ENCODE measurements at places on chromosomes 12 and 14.

DNA sequence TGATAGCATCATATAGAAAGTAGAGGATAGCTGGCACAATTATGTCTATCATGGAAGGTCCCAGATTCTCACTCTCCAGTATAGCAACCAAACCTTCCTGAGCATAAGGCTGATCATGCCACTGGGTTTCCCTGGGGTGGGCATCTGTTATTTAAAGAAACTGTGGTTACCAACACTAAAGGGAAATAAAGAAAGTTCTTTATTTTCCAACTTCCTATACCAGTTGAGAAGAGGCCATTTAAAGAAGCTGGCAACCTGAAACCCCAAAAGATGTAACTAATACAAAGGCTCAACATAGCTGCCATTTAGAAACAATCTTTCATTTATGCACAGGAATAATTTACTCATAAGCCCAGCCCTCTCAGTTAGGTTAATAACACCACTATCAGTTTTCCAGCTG lies 3.1 kb downstream of the BCAT1 start:
- no peak for DNase-seq

DNA sequence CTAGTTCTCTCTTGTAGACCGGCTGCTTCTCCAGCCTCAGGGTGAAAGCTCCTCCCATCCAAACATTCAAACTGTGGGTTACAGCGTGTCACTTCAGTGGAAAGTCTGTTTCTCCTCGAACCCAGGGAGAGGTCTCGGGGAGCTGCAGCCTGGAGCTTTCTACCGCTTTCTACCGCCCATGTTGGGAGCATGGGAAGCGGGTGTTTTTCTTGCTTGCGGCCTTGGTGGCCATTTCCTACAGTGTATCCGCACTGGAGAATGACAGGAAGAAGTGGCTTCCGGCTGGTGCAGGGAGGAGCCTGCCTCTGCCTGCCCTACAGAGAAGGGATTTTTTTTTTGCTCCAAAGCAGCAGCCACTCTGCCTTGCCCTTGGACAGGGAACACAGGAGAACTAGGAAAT lies 21.2 kb downstream of the ZFP36L1 start:
- DNase-seq: no peak

- peak; percentile 51 for DNase-seq
Measured at GRCh38 chr14:104689109-104689880, at the start of gene INF2. TSS of gene INF2 (plus strand) at chr14:104689618. CDS start at chr14:104701366, 11,748 bp downstream.

- peak; percentile 81 for DNase-seq
Measured at GRCh38 chr14:22556990-22557623, 31.9 kb downstream of the DAD1 start.

- no peak for DNase-seq
Measured at GRCh38 chr12:92784356-92784755, 81.6 kb downstream of the PLEKHG7 start.

DNA sequence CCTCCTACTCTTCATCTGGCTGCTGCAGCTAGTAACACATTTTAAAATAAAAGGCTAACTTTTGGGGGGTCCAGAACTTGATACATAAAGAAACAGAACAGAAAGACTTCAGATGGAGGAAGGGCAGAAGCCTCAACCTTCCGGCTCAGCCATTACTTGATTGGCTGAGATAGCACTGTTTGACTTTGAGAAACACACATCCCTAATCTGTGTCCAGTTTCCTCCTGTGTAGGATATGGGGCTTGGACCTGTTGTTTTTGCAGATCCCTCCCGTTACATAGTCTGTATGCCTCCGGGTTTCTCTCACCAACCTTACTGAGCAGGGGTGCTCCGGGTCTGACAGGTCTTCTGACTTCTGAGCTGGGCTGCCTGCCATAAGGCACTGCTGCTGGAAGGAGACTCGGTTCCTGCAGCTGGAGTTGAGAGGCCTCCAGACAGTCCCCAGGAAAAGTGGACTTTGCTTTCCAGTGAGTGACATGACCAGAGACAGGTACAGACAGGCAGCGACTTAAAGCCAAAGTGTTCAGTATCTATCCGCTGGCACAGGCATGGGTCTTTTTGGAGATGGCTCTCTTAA lies 8.3 kb upstream of the ZNF641 start:
- no peak for DNase-seq

DNA sequence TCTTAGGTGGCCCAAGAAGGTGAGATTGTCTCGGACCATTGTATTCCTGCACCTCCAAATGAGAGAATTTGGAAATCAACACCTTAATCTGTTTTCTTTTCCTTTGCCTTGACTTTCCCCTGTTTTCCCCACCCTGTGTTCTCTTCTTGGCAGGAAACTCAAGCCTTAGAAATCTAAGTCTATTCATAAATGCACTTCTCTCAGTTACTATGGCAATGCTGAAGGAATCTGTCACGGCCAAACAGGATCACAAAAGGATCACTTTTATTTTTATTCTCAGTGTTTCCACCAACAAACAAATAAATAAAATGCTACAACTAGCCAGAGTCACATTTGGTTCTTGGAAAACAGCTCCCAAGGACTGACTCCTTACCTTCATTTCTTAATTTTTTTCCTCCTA lies 270.5 kb downstream of the BCAT1 start:
- no peak for DNase-seq

GRCh38 chr12:69685810-69686209 lies 13.3 kb downstream of the BEST3 start:
- no peak for DNase-seq

GRCh38 chr12:96220902-96221301 lies 26.7 kb downstream of the ELK3 start:
- DNase-seq: no peak

DNA sequence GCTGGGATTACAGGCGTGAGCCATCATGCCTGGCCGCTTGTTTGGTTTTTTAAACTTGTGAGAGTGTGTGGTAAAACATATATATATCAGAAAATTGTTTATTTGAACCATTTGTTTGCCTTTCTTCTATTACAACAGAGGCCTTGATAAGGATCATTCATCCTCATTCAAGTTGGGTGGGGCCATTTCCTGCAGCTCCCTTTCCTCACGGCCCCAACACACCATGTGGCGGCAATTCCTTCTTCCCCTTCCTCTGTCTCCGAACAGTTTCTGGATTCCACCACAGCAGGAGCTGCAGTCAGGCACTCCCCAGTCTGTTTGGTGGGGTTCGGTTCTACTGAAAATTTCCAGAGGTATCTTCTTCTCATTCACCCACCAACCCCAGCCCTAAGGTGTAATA lies 42.0 kb upstream of the RASSF3 start:
- DNase-seq: no peak

All from caudate nucleus (tissue), 63 donors.